ENCODE measurements at places on chromosomes 7 and 10.
A peak's percentile ranks its signal among the peaks of the same experiment; 100 is the strongest.

- DNase-seq, result no peak
These were observed 29.5 kb downstream of the CDCA7L start for GRCh38 chr7:21916176-21916575.

GRCh38 chr7:101077303-101078086, 7.8 kb upstream of the TRIM56 start:
- DNase-seq, result peak; percentile 53

GRCh38 chr10:14447094-14447839, 116.5 kb upstream of the FRMD4A start:
- DNase-seq, result no peak

DNA sequence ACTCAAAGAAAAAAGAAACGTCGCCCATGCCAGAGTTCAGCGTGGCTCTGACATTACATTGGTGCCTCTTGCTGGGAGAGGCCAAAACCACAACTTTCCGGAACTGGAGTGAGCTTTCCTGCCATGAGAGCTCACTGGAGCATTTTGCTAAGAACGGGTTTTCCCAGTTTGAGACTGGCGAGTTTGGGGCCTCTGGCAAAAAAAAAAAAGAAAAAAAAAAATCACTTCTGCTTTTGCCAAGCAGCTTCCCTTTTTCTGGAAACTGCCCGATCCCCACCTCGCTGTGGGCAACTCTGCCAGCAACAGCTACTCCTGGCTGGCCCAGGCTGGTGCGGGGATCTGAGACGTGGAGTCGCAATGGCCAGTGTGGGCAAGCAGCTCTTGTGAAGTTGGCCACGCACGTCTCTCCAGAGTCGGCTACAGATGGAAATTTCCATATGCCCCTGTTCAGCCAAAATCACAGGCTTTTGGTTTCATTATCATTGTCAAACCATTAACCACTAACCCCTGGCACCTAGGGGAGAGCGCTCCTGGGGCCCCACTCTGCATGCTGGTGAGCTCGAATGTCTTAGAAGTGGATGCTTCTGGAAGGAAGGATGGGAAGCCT, 25.7 kb downstream of the PRKAG2 start:
- no peak for DNase-seq

DNA sequence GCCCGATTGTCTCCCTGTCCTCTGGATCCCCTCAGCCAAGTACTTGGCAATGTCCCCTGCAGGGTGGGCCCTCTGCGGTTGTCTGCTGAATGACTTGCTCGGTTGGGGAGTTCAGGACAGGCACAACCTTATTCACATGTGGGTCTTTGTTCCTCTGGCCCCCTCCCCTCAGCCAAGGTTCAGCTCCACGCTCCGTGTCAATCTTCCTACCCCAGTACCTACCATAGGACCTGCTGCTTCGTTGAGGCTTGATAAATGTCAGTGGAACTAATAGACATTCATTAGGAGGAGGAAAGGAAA, 7.1 kb downstream of the CPA5 start:
- DNase-seq, result no peak

DNA sequence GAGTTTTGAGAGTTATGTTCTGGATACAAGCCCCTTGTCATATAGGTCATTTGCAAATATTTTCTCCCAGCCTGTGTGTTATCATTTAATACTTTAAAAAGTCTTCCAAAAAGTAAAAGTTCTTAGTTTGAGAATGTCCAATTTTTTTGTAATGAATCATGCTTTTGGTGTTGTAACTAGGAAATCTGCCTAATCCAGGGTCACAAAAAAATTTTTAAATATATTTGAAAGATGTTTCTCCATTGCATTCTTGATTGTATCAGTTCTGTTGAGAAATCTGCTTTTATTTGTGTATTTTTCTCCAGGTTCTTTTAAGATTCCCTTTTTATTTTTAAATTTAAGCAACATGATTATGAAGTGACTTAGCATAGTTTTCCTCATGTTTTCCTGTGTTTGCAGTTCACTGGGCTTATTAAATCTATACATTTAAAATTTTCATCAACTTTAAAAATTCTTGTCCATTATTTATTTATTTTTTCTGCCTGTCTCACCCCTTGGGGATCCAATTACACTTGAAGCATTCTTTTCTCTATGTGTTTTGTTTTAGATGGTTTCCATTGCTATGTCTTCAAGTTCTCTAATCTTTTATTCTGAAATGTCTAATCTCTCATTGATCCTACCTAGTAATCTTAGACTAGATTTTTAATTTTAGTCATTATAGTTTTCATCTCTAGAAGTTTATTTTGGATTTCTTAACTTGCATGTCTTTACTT, 47.0 kb downstream of the CCDC71L start:
- no peak for DNase-seq

DNA sequence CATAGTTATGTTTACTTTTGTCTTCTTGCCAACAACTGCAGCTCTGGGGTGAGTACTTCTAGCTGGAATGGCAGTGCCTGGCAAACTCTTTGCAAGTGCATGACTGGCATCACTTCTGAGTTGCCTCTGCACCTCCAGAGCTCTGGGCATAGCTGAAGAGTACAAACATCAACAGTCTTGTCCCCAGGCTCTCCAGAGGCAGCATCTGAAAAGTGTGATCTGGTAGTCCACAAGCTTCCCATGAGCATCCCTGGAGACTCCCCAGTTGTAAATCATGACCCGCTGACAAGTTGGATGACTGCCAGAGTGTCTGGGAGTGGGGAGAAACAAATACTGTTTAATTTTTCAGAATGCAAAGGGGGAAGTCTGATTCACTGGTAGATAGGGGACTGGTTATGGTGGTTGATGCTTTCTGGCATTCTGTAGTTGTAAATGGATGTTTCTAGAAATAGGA, 138.9 kb upstream of the CDK13 start:
- peak; percentile 59 for DNase-seq

DNA sequence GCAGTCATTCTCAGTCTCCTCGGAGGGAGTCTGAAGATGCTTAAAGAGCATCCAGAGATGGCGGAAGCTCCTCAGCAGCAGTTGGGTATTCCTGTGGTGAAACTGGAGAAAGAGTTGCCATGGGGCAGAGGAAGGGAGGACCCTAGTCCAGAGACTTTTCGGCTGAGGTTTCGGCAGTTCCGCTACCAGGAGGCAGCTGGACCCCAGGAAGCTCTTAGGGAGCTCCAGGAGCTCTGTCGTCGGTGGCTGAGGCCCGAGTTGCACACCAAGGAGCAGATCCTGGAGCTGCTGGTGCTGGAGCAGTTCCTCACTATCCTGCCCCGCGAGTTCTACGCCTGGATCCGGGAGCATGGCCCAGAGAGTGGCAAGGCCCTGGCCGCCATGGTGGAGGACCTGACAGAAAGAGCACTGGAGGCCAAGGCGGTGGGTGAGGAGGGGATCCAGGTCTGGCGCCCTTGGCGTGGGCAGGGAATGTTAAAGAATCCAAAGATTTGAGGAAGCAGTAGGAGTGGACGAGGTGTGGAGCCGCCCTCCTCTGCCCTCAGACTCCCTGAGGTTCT, 2.9 kb downstream of the ZSCAN25 start:
- no peak for DNase-seq

GRCh38 chr7:119783799-119784198, 489.2 kb upstream of the KCND2 start:
- DNase-seq, result peak; percentile 77

DNA sequence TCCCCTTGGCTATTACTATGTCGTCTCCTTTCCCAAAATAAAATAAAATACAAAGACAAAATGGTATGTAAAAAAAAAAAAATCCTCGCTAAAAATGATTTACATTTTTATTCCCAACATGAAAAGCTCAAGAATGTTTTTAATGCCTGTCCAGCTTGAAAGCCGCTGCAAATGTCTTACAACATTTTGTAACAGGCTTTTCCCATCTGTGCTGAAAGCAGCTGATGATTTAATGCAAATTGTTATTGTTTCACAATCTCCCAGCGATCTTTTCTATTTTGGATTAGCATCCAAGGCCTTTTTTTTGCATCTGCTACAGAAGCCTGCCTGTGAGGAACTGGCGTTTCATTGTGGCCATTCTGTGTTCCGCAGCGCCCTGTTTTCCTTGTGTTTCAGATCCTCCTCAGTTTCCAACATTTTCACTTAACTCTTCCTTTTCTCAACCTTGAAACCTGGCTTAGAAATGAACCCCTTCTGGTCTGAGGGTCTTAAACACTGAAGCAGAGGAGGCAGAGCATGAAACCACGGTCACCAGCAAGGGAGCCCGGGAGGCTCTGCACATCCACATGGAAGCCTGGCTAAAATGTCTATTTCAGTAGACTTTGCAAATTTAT, 712.1 kb downstream of the PARD3 start:
- DNase-seq, result no peak

GRCh38 chr10:95304976-95305375, 14.2 kb upstream of the PDLIM1 start:
- no peak for DNase-seq

GRCh38 chr7:27866256-27866655, 126.3 kb downstream of the TAX1BP1 start:
- DNase-seq, result no peak
